Suppressor macrophage (primary cell): ENCODE measurements at places on chromosomes 11 and 22.

DNA sequence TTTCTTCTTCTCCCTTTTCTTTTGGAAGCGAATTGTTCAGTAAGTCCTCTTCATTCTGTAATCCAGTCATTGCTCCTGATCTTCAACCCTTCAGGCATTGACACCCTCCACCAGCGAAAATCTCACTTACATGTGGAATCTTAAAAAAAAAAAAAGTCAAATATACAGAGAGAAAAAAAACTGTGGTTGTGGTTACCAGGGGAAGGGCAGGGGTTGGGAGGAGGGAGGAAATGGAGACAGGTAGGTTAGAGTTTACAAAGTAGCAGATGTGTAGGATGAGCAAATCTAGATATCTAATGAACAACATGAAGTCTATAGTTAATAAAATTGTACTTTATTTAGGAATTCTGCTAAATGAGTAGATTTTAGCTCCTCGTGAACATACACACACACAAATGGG, 17.7 kb upstream of the TMEM123 start:
- DNase-seq: no peak

- DNase-seq: no peak
These were observed 6.7 kb downstream of the CEP295 start for GRCh38 chr11:93668171-93668570.

- DNase-seq: no peak
These were observed 4.8 kb downstream of the RELT start for GRCh38 chr11:73380897-73381410.

- DNase-seq: no peak
These were observed 76.6 kb downstream of the WT1 start for GRCh38 chr11:32358729-32359128.

- DNase-seq: no peak
These were observed 55.1 kb upstream of the CLDN5 start for GRCh38 chr22:19579115-19579811.

- DNase-seq: no peak
These were observed 244.6 kb downstream of the AASDHPPT start for GRCh38 chr11:106322106-106322505.

GRCh38 chr11:125224391-125225021, 60.0 kb downstream of the PKNOX2 start:
- peak; percentile 20 for DNase-seq

DNA sequence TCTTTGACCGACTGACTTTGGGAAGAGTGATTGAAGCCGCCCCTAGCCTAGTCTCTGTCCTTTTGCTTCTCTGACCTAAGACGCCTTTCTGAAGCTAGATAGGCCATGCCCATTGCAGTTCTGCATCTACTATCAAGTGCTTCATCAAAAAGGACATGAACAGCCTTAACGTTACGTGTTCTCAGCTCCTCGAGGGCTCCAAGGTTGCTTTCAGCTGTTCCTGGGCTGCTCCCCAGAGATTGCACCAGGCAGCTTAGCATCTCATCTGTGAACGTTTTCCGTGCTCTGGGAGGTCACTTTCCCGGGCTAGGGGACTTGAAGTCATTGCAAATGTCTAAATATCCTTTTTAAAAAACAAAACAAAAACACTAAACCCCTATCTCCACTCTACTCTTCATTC, 13.9 kb downstream of the MICAL2 start:
- no peak for DNase-seq

DNA sequence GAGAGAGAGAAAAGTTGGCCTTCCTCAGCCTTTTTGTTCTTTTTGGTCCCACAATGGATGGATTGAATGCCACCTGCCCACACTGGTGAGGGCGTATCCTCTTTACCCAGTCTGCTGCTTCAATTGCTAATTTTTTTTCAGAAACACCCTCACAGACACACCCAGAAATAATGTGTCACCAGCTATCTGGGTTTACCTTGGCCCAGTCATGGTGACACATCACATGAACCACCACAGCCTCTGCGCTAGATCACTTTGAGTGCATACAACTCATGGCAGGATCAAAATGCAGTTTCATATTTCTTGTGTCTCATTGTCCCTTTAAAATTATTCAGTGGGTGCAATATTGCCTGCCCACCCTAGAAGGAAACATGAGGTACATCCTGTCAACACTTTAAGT, 63.3 kb downstream of the ADAMTS15 start:
- no peak for DNase-seq

GRCh38 chr11:43397251-43397650, 38.5 kb downstream of the TTC17 start:
- no peak for DNase-seq

DNA sequence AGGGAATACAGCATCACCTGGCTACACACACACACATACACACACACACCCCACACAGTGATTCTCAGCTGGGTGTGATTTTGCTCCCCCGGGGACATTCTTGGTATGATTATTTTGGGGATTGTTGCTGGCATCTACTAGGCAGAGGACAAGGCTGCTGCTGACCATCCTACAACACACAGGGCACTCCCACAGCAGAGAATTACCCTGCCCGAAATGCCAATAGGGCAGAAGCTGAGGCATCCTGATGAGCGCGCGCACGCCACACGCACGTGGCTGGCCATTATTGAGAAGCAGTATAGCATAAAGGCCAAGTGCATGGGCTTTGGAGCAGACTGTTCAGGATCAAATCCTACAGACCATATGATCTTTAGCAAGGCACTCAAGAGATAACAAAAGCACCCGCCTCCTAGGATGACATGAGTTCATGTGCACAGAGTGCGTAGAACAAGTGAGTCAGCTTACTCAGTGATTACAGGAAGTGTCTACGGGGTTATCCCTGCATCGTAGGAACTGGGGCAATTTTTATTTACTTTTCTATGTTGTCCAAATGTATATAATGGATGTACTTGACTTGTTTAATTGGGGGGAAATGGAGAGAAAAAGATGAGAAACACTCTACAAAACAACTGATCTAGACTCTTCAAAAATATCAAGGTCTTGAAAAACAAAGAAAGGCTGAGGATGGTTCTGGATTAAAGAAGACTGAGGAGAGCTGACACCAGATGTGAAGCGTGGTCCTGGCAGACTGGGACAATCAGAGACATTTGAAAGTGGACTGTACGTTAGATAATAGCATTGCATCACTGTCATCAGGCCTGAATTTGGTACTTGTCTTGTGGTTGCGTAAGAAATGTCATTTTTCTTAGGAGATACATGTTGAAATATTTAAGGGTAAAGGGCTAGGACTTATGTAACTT, 7.2 kb upstream of the EHD1 start:
- DNase-seq: peak; percentile 92

DNA sequence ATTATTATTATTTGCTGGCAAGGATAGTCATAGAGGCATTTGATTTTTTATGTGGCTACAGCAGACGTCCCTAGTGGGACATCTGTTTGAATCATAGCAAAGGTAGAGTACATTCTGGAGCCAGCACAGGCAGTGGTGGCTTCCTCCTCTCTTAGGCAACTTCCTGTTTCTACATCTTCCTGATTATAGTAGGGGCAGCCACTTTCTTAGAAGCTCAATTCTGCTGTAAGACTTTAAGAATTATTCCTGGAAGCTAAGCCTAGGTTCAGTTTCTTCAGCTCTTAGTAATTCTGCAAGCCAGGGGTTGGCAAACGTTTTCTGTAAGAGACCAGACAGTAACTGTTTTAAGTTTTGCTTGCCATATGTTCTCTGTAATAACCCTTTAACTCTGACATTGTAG, 129.3 kb upstream of the TENM4 start:
- peak; percentile 12 for DNase-seq
